ENCODE measurements at places on chromosomes 2 and 18.

DNA sequence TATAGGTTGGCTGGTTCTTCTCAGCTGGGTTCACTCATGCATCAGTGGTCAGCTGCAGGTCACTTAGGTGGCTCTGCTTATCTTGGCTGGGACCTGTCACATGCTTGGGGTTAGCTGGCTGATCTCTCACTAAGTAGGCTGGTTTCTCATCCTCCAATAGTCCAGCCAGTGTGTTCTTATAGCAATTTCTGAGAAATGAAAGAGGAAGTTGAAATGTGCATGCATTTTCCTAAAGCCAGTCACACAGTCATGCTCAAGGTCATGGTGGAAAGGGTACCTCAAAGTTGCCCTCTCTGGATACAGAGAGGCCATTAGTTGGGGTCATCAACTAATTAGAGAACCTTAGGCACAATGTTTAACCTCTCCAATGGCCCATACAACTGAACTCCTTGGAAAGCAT lies 64.4 kb downstream of the KLHL29 start:
- DNase-seq, result no peak

- no peak for DNase-seq
These were observed 80.4 kb upstream of the PROKR1 start for GRCh38 chr2:68562934-68563333.

DNA sequence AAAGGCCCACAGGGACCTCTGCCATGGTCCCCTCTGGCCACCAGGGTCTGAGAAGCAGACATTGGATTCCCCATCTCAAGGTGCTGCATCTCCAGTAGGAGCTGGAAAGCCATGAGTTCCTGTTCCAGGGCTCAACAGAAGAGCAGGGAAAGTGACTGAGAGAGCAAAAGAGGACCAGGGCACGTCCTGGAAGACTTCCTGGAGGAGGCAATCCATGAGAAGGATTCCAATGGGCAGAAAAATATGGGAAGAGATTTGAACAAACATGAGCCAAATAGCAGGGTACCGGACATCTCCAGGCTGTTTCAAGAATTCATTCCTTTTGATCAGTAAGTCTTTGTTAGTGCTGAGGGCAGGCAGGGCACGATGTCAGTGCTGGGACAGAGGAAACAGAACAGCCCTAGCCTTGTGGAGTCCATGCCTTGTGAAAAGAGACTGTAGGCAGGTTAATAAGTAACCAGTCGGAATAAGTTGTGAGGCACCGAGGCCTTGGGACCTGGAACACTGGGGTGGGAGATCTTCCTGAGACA lies 72.8 kb upstream of the TWIST2 start:
- DNase-seq, result no peak

DNA sequence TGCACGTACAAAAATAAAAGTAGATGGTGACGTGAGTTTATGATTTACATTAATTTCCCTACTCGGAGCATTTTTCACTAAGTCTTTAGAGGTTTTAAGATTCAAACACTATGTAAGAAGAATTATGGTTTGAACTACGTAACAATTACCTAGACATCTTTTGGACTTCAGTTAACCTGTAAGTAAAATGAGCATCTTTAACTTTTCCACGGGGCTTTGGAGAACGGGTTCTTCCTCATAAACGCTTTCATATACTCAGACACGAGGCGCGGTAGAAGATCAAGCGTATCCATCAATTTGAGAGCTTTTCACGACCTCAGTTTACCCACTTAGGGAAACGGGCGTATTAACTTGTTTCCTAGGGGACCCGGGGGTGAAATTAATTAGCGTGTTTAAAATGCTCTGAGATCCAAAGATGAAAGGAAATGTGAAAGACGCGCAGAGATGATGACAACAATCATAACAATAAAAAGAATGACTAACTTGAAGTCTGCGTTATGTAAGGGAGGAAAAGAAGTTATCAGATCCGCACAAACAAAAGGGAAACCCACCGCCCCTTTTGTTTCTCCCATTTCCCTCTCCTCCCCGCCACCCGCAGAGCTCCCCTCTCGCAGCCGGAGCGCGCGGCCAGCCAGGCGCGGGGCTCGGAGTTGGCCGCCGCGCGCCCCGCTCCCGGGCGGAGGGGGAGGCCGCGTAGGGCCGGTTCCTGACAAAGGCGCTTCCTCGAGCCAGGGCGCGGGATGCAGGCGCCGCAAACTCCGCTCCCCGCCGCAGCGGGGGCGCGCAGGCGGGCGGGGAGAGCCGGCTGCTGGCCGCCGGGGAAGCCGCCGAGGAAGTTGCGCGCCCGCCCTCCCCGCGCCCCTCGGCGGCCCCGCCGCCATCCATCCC lies 807 bp downstream of the PELI1 start:
- DNase-seq, result no peak

DNA sequence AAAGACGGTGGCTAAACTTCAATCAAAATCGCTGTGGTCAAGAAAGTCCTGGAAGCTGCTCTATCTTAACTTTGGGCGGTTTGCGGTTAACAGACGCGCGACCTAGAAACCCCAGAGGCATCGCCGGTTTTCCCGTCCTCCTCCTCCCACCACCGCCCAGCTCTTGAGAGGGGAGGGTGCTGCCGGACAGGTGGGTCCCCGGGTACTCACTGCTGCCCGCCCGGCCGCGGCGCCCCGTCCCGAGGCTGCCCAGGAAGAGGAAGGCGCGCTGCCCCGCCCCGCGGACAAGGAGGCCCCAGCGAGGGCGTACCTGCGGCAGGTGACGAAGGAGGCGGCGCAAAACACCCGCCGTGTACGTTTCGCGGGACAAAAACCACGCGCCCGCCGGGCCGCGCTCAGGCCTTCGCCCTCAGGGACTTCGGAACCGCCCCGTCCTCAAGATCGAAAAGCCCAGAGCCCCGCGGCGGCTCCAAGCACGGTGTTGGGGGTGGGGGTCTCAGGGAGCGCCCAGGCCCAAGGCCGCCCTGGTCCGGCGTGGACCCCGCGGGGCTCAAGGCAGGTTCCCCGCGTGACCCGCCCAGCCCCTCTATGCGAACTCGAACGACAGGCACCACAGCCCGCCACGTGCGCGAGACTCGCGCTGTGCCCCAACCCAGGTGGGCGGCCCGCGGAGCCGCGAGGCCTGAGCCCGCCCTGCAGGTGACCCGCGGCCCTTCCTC lies at the start of gene SH3YL1:
Gene SH3YL1 (minus strand): TSS at position 259 of the 719 bp plus-strand sequence. CDS start 48 bp downstream, at position 211.
- DNase-seq, result peak; percentile 42

GRCh38 chr2:18986046-18986445 lies 372.4 kb downstream of the OSR1 start:
- DNase-seq, result no peak

- DNase-seq, result no peak
These were observed 85.1 kb downstream of the BCL2 start for GRCh38 chr18:63234432-63234831.

DNA sequence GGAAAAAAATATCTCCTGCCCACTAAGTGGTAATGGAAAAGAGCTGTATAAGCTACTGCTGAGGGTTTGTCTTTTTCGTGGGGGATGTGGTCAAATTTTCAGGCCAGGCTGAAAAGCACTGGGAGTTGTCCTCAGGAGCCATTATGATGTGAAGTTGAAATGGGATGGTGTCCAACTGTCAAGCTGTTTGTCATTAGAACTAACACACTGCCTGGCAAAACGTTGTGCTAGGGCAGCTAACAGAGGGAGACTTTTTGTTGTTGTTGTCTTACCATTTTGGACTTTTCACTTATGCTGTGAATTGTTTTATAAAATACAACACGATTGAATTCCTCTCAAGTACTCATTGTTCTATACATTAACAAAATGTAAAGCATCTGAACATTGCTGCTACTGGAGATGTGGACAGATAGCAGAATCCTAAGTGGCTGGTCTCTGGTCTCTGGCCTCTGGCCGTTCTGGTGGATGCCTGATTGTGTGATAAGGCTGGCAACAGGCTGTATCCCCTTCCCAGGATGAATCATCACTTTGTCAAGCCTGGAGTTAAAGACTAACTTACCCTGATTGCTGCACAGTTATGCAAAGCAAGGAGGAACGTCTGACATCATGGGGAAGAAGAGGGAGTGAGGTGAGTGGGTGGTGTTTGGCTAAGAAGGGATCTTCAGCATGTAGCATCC lies 2.3 kb downstream of the MYO1B start:
- no peak for DNase-seq

- DNase-seq, result no peak
These were observed 206.2 kb downstream of the PARD3B start for GRCh38 chr2:204751472-204751871.

GRCh38 chr2:189152483-189152882 lies 27.1 kb downstream of the COL5A2 start:
- DNase-seq, result no peak

DNA sequence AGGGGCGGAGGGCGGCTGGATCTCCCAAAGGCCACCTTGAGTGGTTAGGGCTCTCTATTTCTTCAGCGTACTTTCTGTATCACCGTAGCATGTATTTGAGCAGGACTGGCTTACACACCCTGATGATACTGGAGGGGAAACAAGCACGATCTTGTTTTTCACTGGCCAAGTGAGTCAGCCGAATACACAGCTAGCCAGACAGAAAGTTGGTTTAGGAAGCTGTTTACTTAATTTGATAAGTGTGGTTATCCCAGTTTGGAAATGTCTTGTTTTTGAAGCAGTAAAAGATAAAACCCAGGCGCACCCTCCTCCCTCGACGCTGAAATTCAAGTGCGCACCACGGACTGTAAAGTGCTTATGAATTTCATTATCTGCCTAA lies 582 bp downstream of the RIOK3 start:
- no peak for DNase-seq

- DNase-seq, result no peak
These were observed 19.8 kb downstream of the ARL5A start for GRCh38 chr2:151808258-151809072.

DNA sequence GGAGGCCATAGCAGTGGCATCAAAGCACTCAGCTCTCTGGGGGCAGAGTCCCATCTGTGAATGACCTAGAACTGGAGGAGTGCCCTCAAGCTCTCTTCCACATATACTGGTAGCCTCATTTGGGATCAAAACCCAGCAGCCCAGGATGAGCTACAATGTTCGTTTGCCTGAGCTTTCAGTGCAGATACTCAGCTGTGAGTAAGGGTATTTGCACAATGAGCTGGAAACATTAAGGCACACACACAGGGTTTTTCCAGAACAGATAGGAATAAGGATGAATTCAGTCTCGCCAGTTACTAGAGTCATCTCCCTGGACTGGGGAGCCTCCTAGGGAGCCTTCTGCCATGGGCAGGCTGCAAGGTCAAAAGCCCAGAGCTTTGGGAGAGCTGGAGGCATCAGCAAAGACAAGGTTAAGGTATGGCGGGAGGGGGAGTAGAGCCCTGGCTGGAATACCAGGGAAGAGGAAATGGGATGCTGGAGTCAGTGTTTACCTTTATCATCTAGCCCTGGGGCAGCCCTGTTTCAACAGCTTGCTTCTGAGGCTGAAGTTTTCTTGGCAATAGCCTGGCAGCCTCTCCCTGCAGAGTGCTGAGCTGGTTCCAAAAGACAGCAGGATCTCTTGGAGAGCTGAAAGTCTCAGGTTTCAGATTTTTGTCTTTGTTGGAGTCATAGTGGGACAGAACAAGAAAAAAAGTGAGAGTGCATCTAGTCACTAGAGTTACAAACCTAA lies 187.7 kb downstream of the LOXHD1 start:
- DNase-seq, result no peak

GRCh38 chr18:36711813-36712444 lies 116.9 kb downstream of the TPGS2 start:
- DNase-seq, result no peak

- DNase-seq, result no peak
These were observed 217.7 kb downstream of the ZBTB7C start for GRCh38 chr18:48191494-48191893.

GRCh38 chr2:8607606-8608005 lies 74.2 kb upstream of the ID2 start:
- no peak for DNase-seq

GRCh38 chr2:120955427-120955826 lies 219.8 kb downstream of the GLI2 start:
- no peak for DNase-seq

GRCh38 chr2:22347306-22347705 lies 1037.7 kb upstream of the KLHL29 start:
- no peak for DNase-seq

DNA sequence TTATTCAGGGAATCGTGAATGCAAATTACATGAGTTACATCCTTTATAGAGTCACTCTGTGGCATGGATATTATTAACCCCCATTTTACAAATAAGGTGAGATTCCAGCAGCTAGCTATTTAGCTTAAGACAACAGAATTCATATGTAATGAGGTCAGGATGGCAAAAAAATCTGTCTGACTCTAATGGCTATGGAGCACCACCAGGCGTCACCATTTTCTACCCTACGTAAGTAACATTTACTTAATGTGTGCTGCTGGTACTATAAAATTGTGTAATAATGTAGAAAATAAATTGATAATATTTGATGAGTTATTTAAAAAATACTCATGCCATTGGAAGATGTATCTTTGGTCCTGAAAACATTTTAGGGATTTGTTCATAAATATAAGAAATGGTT lies 2040.1 kb upstream of the LRRTM1 start:
- no peak for DNase-seq

GRCh38 chr2:160432633-160433032 lies 61.0 kb downstream of the RBMS1 start:
- no peak for DNase-seq

GRCh38 chr2:177548636-177549035 lies 156.1 kb downstream of the AGPS start:
- no peak for DNase-seq

GRCh38 chr18:24413148-24413547 lies 13.3 kb upstream of the IMPACT start:
- DNase-seq, result no peak

DNA sequence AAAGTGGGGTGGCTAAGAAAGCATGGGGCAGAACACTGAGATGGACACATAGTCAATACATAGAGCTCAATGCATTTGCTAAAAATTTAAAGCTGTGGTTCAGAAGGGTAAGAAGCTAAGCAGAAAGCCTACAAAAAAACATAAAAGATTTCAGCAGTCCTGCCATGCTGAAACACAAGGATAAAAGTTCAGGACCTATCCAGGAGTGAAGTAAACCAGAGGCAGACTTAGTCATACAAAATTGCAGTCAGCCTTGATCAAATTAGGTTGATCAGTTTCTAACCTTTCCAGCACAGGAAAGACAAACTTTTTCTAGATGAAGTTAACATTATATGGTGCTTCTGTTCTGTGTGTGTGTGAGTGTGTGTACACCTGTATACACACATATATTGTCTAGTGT lies 120.8 kb upstream of the RBMS1 start:
- DNase-seq, result no peak

DNA sequence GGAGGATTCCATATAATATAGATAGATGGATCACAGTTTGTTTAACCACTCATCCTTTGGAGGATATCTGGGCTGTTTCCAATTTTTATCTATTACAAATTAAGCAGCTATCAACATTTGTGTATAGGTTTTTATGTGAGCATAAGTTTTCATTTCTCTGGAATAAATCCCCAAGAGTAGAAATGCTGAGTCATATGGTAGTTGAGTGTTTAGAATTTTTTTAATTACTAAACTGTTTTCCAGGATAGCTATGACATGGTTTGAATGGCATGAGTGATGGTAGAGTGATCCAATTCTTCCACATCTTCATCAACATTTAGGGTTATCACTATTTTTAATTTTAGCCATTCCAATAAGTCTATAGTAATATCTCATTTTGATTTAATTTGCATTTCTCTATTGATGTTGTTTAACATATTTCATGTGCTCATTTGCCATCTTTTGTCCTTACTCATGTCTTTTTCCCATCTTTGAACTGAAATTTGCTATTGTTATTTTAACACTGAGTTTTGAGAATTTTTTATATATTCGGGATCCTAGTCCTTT lies 31.4 kb downstream of the ABCB11 start:
- DNase-seq, result no peak
